Heart right ventricle (tissue), 16 donors: ENCODE measurements at places on chromosomes 3 and 15. TPM values are rescaled to one million over a fixed set of nuclear protein-coding genes. Genes with fewer than 3 reads are reported as not detected.

DNA sequence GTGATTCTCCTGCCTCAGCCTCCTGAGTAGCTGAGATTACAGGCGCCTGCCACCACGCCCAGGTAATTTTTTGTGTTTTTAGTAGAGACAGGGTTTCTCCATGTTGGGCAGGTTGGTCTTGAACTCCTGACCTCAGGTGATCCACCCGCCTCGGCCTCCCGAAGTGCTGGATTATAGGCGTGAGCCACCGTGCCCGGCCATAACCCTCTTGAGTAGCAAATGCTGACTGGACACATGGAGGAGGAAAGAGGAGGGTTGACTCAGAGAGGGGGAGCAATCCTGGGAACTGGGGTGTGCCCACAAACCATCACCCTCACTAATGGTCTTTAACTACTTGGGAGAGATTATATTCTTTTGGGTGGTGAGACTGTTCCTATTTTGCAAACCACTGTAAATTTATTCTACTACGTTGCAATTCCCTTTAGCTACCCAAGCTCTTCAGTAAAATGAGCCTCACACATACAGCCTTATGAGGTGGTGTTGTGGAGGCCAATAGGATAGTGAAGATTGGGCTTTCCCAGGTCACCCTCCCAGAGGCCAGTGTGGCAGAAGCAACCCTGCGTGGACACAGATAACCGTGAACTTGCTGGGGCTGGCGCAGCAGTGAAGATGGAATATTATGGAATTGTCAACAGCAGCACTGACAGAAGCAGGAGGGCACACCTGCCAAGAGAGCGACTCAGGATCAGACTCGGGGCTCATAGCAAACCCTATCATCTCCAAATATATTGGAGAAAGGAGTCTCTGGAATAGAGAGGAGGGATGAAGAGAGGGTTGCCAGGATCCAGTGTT is 37.4 kb downstream of the TLNRD1 start:
- H3K36me3 ChIP-seq: no peaks in the 10 kb centered on the region
- no peak overlapping the region for H3K4me3 ChIP-seq
- no peak overlapping the region for H3K27ac ChIP-seq
- DNase-seq: no peak
- no peaks in the 10 kb centered on the region for H3K27me3 ChIP-seq

DNA sequence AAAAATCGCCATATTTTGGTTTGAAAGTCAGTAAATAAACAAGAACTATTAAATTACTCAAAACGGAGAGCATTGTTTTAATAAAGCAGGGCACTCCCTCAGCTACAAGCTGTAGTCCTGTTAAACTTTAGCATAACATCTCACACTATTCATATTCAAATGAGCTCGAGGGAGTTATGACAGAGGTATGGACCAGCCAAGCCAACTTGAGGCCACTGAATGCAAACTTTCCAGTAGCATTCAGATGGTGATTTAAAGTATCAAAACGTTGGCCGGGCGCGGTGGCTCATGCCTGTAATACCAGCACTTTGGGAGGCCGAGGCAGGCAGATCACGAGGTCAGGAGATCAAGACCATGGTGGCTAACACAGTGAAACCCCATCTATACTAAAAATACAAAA is 132.9 kb downstream of the GABRB3 start:
- DNase-seq: no peak
- no peak overlapping the region for H3K4me3 ChIP-seq
- no peaks in the 10 kb centered on the region for H3K27me3 ChIP-seq
- H3K4me1 ChIP-seq: no peaks in the 10 kb centered on the region
- no peaks in the 10 kb centered on the region for H3K36me3 ChIP-seq
- no peak overlapping the region for H3K27ac ChIP-seq

DNA sequence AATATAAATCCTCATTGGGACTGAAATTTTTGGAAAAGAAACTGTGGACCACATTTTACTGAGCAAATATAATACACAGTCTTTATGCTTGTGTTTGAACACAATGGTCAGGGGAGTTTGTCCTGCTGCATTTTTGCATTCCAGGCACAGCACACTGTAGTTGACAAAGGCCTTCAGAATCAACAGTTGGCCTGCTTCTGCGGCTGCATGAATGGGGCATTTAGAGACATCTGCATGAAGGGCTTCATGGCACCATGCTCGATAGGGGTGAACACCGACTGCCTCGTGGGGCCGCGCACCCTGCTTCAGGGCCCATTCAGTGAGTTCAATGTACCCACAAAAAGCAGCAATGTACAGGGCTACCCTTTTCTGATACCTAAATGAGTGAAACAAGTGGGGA is 15.4 kb upstream of the COMMD2 start:
- H3K27me3 ChIP-seq: peaks cover 15% of the 10 kb centered on the region
- no peak for DNase-seq
- no peak overlapping the region for H3K27ac ChIP-seq
- H3K4me1 ChIP-seq: no peaks in the 10 kb centered on the region
- H3K4me3 ChIP-seq: no peak overlapping the region

DNA sequence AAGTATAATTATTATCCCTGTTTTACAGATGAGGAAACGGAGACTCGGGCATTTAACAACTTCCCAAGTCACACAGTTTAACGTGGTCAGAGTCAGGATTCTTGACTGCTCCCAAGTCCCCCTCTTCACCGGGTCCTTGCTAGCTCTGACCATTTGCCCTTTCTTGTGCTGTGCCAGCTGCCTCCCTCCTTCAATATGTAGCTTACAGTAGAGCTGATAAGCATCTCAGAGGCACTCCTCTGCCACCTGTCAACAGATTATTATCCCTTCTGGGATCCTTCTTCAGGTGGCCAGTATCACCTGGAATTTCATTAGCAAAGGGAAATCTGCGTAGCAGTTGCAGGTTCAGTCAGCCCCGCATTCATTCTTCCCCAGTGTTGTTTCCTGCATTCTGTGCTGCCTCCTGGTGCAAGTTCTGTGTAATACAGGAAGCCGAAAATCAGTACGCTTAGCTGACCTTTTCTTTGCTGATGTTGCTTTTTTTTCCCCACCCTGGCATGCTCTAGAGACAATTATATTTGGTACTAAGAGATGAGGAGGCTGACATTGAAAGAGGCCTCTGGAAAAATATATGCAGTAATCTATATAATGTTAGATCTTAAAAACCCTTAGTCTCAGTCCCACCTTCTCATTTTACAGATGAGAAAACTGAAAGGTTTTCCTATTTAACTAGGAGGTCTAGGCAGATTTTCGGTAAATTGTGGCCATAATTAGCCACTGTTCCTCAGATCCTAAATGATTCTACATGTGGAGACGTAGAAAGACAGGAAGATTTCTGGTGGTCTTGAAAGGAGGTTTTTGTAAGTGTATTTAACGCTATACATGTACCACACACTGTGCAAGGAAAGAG is 24.8 kb downstream of the TMOD2 start:
- peaks cover 52% of the 10 kb centered on the region for H3K36me3 ChIP-seq
- H3K4me1 ChIP-seq: peaks cover 6% of the 10 kb centered on the region
- DNase-seq: no peak
- no peak overlapping the region for H3K27ac ChIP-seq

- no peaks in the 10 kb centered on the region for H3K36me3 ChIP-seq
- no peak overlapping the region for H3K27ac ChIP-seq
- DNase-seq: no peak
- H3K4me1 ChIP-seq: peaks cover 48% of the 10 kb centered on the region
- H3K4me3 ChIP-seq: no peak overlapping the region
- no peaks in the 10 kb centered on the region for H3K27me3 ChIP-seq
These were observed 149.6 kb upstream of the TBL1XR1 start for GRCh38 chr3:177346878-177347277.

- no peaks in the 10 kb centered on the region for H3K36me3 ChIP-seq
- H3K27me3 ChIP-seq: no peaks in the 10 kb centered on the region
- H3K4me3 ChIP-seq: no peak overlapping the region
- DNase-seq: no peak
- no peak overlapping the region for H3K27ac ChIP-seq
These were observed 136.5 kb upstream of the MLF1 start for GRCh38 chr3:158434412-158435038.

DNA sequence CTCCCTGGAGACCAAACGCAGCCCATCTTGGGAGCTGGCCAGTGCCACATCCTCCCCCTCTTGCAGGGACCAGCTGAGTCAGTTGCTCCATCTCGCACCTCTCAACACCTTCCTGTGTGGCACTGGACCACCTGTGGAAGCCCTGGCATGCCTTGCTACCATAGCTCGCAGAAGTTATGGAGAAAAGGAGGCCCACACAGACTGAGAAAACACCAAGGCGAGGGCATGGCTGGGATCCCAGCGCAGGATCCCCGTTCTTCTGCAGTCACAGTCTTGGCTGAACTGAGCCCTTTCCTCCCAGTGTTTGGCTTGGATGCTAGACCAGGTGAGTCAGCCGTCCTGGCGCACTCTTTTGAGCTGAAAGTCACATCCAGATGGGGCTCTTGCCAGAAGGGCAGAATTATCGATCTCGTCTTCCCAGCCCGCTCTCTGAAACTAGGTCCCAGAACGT is 46.9 kb downstream of the CHRD start:
- H3K4me3 ChIP-seq: no peak overlapping the region
- no peaks in the 10 kb centered on the region for H3K36me3 ChIP-seq
- no peaks in the 10 kb centered on the region for H3K4me1 ChIP-seq
- H3K27me3 ChIP-seq: no peaks in the 10 kb centered on the region

- no peak overlapping the region for H3K4me3 ChIP-seq
- peak overlapping the region; percentile 97 for H3K27ac ChIP-seq
- DNase-seq: peak; percentile 18
- no peaks in the 10 kb centered on the region for H3K36me3 ChIP-seq
- no peaks in the 10 kb centered on the region for H3K27me3 ChIP-seq
These were observed 18.8 kb upstream of the PLXND1 start for GRCh38 chr3:129625072-129625874.

DNA sequence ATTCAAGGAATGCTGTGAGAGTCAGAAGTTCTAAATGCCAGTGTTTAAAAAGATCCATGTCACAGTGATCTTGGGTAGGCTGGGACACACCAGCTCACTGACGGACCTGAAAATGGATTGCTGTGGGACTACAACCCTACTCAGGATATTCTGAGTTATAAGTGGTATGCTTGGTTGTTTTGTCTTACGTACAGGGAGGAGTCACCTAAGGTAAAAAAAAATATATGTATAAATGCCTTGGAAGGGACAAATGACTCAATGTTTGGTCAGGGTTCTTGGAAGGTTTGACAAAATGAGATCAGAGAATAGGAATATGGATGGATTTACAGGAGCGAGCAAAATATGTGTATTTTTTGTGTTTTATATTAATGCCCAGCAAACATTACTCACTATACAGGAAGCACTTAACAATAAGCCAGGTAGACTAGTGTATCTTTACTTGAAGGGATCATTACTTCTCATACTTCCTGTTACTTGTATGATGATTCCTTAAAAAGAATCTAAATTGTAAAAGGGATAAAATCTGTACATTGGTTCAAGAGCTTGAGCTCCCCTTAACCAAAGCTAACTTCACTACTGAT is 767.3 kb downstream of the GBE1 start:
- H3K36me3 ChIP-seq: no peaks in the 10 kb centered on the region
- H3K4me1 ChIP-seq: no peaks in the 10 kb centered on the region
- no peak for DNase-seq
- no peak overlapping the region for H3K27ac ChIP-seq

CCDC13 gene
- 0.34 TPM for total RNA-seq

C2CD4B gene
- total RNA-seq: 2.4 TPM

RTP3 gene
- total RNA-seq: not detected

FGF12 gene
- 280 TPM for total RNA-seq

LRTM1 gene
- not detected for total RNA-seq

PTH1R gene
- 2.0 TPM for total RNA-seq

FOXL2NB gene
- total RNA-seq: not detected

XCR1 gene
- total RNA-seq: 0.05 TPM

ETV5 gene
- total RNA-seq: 6.9 TPM

ZPLD1 gene
- total RNA-seq: not detected
